ENCODE measurements at places on chromosomes 2 and 18. TPM values are rescaled to one million over a fixed set of nuclear protein-coding genes. Genes with fewer than 3 reads are reported as not detected.

DNA sequence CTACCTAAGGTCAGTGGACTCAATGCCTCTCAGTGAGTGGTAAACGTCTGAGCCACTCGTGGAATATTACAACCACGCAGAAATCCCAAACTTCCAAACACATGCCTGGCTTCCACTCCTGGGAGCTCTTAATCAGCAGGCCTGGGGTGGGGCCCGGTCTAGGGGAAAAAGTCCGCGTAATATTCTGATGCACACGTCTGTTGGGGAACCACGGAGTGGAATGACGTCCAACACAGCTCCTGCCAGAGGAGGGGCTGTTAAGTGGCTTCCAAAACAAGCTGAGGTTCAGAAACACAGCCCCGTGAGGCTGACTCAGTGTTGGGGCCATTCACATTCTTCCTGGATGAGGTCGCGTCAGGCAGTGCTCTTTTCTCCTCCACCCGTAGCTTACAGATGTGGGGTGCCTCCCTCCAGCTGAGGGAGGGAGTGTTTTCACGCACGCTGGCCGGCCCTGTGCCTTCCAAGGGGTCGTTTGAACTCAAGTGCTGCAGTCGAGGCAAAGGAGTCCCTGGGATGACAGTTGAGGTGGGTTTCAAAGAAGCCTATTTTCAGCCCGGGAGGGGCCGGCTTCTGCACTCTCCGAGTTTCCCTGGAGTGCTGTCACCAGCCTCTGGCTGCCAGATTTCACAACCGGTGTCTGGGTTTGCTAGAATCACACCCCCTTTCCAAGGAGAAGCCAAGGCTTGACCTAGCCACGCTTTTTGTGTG lies 73.1 kb downstream of the ACKR3 start:
- H3K4me3 ChIP-seq = no peak overlapping the region
- H3K27ac ChIP-seq = no peak overlapping the region
- H3K4me1 ChIP-seq = no peaks in the 10 kb centered on the region

DNA sequence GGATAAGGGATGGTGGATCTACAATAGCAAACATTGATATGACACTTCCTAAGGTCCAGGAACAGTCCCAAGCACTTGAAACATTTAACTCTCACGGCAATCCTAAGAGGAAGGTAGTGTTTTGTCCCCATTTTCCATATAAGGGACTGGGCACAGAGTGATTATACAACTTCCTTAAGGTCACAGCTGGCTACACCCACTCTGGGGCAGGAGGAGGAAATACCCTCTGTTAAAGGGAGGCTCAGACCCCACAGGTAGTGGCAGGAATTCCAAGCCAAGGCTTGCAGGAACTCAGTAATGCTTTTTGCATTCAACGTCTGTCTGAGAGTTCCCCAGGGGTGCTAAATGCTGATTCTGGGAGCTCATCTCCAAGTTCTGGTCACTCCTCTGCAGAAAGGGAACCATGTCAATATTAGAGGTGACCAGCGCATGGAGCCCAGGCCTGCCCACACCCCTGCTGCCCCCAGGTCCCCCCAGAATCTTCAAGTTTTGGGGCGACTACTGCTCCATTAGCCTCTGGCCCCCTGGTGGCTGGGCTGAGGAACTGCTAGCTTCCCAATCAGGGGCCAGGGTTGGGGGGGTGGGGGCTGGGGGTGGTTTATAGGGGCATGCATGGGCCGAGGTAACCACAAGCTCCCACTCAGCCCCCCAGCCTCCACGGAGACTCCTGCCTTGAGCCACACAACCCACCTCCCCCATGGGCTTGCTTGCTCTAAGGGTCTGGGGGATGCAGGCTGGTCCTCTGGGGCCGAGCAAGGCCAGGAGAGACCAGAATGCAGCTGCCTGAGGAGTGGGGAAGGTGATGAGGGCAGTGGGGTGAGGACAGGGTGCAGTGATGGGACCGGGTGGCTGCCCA lies 11.1 kb downstream of the OBSL1 start:
- no peaks in the 10 kb centered on the region for H3K36me3 ChIP-seq
- H3K27ac ChIP-seq = no peak overlapping the region
- H3K4me1 ChIP-seq = no peaks in the 10 kb centered on the region
- DNase-seq = no peak

DNA sequence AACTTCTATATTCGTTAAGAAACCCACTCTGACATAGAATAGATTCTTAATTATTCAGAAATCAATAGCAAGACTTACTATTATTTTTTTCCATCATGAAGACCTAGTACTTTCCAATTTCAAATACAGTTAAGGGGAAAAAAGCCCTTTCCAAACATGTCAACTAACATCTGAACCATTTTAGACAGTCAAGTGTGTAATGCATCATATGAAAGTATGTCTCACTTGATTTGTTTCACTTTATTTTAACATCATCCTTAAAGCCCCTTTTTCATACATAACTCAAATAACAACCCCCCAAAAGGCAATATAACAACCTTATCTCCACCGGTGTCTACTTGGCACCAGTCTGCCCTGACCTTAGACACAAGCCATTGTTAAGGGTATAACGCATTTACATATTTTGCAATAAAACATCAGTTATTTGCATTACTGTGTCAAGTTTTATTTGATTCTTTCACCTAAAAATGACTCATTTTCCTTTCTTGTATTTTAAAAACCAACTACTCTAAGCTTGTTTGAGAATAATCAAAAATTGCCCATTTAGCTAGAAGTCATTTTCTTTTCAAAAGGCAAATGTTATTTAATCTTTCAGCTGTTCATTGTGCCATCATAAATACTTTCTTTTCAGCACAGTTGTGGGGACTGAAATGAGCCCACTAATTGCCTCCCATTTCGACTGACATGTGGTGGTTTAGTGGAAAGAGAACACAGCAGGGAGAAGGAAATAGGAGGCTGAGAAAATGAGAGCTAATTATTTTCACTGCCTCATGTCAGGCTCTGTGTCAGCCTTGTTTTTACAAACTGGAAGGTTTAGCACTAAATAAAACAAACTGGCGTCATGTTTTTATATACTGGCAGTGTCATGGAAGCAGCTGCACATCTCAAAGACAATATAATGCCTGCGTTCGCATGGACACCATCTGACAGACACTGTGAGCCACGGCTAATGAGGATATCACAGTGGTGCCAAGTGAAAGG lies 104.7 kb upstream of the CDCA7 start:
- H3K27ac ChIP-seq = no peak overlapping the region
- H3K27me3 ChIP-seq = no peaks in the 10 kb centered on the region
- no peak for DNase-seq
- H3K36me3 ChIP-seq = no peaks in the 10 kb centered on the region

DNA sequence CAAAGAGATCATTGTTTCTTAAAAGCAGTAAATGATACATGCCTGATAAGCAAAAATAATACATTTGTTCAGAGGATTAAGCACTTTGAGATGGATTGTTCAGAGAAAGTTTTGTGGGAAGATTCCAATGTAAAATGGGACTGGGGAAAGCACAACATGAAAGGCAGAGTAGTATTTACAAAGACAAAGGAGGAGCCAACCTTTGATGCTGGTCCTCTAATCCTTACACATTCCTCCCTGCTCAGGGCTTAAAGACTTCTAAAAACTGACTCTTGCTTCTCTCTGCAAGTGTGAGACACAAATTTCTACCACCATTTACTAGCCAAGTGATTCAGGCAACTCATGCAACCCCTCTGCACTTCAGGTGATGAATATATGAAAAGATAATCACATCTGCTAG lies 47.2 kb upstream of the REG3G start:
- no peaks in the 10 kb centered on the region for H3K27me3 ChIP-seq
- H3K4me3 ChIP-seq = no peak overlapping the region
- H3K36me3 ChIP-seq = no peaks in the 10 kb centered on the region
- no peak for DNase-seq
- peaks cover 33% of the 10 kb centered on the region for H3K4me1 ChIP-seq
- H3K27ac ChIP-seq = peak overlapping the region; percentile 57

GRCh38 chr2:82539280-82539621 lies 1919.8 kb downstream of the SUCLG1 start:
- H3K4me1 ChIP-seq = no peaks in the 10 kb centered on the region
- no peaks in the 10 kb centered on the region for H3K36me3 ChIP-seq
- no peak for DNase-seq
- no peak overlapping the region for H3K4me3 ChIP-seq
- no peaks in the 10 kb centered on the region for H3K27me3 ChIP-seq

- H3K36me3 ChIP-seq = no peaks in the 10 kb centered on the region
- H3K4me1 ChIP-seq = no peaks in the 10 kb centered on the region
- DNase-seq = no peak
- no peak overlapping the region for H3K4me3 ChIP-seq
These were observed 58.5 kb downstream of the ADD2 start for GRCh38 chr2:70709275-70710037.

DNA sequence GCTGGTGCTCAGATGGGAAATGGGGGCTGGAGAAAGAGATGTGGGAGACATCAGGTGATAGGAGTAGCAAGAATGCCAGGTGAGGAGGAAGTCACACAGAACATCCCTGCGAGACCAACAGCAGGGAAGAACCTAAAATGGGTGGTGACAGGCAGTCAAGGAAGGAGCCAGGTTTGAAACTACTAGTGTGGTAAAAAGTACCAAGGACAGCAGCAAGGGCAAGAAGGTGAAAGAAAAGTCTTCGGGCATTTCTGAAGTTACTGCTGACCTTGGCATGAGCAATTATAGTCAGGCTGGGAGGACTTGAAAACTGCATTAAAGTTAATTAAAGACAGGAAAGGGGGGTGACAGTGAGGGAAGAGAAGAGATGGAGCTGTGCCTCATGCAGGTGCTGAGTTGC lies 410.4 kb downstream of the RAD51AP2 start:
- H3K36me3 ChIP-seq = no peaks in the 10 kb centered on the region
- H3K4me3 ChIP-seq = no peak overlapping the region
- peaks cover 6% of the 10 kb centered on the region for H3K4me1 ChIP-seq
- no peaks in the 10 kb centered on the region for H3K27me3 ChIP-seq
- no peak overlapping the region for H3K27ac ChIP-seq

KCTD1 gene
- 10.3 TPM for total RNA-seq

DNA sequence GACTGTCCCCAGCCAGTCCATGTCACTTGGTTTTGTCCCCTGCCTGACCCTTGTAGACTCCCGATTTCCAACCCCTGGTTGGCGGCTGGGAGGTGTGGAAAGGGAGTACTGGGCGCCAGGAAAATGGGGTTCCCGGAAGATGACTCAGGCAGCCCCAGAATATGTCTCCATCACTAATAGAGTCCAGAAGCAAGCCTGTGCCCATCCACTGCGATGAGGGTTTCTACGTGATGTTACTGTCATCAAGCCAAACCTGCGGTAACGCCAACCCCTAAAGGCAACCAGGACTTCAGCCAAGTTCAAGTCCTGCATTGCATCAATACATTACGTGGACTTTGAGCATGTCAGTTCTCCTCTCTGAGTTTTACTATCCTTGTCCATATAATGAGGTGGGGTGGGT lies 62.0 kb upstream of the TAF1B start:
- DNase-seq = no peak
- H3K36me3 ChIP-seq = no peaks in the 10 kb centered on the region
- no peak overlapping the region for H3K27ac ChIP-seq
- H3K4me3 ChIP-seq = no peak overlapping the region
- no peaks in the 10 kb centered on the region for H3K27me3 ChIP-seq

GRCh38 chr2:238425979-238426567 lies 654 bp upstream of the ASB1 start:
- peaks cover 11% of the 10 kb centered on the region for H3K4me1 ChIP-seq
- H3K4me3 ChIP-seq = peak overlapping the region; percentile 95
- H3K27me3 ChIP-seq = no peaks in the 10 kb centered on the region
- no peaks in the 10 kb centered on the region for H3K36me3 ChIP-seq
- H3K27ac ChIP-seq = peak overlapping the region; percentile 72

GRCh38 chr2:112301171-112301584 lies 25.8 kb downstream of the ZC3H6 start:
- H3K4me1 ChIP-seq = no peaks in the 10 kb centered on the region
- H3K27ac ChIP-seq = no peak overlapping the region
- H3K27me3 ChIP-seq = no peaks in the 10 kb centered on the region

DNA sequence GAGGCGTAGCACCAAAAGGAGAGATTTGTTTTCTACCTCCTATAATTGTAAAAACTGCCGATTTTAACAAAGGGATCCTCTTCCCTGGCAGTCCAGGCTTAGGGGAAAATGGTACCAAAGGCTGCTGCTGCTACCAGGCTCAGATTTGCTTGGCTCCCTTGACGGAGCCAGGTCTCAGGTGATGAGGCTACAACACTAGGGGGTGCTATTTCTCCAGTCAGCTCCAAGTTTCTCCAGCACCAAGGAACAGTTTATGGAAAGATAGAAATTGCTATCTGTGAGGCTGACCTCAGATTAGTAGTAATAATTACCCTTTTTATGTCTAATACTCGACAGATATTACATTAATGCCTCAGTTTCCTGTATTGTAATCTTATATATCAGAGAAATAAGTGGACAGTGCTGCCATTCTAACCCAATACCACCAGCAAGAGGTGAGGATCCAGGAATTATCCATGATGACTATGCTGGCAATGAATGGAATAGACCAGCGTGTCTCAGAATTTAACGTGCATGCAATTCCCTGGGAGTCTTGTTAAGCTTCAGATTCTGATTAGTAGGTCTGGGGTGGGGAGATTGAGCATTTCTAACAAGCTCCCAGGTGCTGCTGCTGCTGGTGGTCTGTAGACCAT lies 111.3 kb downstream of the ESCO1 start:
- no peak for DNase-seq
- H3K4me1 ChIP-seq = no peaks in the 10 kb centered on the region
- no peaks in the 10 kb centered on the region for H3K36me3 ChIP-seq
- no peak overlapping the region for H3K27ac ChIP-seq
- H3K4me3 ChIP-seq = no peak overlapping the region

ANKRD29 gene
- total RNA-seq = 1.4 TPM

DNA sequence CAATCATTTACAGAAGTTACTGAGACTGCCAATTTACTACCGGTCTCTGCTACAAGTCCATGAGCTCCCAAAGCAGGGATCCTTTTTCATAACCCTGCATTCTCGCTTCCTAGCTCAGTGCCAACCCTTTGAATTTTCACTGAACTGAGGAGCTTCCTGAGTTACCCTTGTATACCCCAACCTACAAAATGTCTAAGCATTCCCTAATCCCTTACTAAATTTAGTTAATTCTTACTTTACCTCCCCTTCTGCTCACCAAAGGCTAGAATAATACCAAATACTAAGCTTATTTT lies 9.6 kb downstream of the MAT2A start:
- H3K27ac ChIP-seq = no peak overlapping the region
- H3K27me3 ChIP-seq = no peaks in the 10 kb centered on the region
- no peak for DNase-seq

CD28 gene
- 0.23 TPM for total RNA-seq
